ENCODE measurements at places on chromosomes 13 and 19.

DNA sequence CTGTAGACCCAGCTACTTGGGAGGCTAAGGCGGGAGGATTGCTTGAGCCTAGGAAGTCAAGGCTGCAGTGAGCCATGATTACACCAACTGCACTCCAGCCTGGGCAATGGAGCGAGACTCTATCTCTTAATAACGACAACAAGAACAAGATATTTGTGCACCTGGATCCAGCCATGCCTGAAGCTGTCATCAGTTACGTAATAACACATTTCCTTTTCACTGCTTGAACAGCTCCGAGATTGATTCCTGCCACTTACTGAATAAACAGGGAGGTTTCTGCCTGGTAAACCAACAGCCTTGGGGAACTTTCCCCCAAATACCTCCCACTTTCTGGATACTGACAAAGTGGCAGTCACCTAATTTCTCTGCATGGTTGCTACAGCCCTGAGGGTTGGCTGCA lies 5.4 kb downstream of the KANK2 start:
- no peak for DNase-seq

DNA sequence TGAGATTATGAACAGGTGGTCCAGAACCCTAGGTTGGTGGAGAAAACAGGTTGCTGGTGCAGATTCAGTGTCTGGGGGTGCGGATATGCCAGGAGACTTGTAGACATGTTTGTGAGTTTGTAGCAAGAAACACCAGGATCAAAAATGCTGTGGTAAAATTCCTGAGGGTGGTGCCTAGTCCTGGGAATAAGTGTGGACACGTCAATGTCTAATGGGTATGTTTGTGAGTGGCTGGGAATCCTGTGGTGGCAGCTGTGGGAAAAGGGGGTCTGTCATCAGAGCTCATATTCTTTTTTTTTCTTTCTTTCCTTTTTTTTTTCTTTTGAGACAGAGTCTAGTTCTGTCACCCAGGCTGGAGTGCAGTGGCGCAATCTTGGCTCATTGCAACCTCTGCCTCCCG lies 7.2 kb downstream of the ZNF708 start:
- DNase-seq = no peak

DNA sequence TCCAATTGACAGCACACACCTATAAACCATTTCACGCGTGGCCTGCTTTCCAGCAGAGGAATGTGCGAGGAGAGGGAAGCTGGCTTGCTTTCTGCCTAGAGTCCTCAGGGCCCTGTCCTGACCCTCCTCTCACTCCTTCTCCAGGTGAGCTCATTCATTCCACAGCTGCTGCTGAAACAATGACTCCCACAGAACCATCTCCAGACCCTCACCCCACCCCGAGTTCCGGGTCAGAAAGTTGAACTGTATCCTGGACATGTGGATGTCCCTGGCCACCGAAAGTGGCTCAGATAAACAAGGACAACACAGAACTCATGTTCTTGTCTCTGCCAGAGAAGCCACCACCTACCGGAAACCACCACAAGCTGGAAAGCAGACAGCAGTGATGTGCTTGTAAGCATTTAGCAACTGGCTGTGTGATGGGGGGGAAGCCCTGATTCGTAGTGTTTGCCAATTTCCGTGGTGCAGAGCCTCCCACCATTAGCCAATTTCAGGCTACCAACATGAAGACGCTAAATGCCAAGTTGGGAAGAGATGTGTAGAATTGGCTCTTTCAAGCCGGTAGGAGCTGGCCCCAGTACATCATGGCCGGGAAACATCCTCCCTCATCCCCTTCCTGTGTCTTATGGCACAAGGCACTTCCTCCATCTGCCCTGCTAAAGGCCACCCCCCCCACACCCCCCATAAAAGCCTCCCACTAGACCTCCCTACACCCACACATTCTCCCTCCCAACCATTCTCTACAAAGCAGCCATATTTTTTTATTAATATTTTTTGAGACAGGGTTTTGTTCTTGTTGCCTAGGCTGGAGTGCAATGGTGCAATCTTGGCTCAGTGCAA lies 5.0 kb downstream of the SYCE2 start:
- DNase-seq = peak; percentile 33

DNA sequence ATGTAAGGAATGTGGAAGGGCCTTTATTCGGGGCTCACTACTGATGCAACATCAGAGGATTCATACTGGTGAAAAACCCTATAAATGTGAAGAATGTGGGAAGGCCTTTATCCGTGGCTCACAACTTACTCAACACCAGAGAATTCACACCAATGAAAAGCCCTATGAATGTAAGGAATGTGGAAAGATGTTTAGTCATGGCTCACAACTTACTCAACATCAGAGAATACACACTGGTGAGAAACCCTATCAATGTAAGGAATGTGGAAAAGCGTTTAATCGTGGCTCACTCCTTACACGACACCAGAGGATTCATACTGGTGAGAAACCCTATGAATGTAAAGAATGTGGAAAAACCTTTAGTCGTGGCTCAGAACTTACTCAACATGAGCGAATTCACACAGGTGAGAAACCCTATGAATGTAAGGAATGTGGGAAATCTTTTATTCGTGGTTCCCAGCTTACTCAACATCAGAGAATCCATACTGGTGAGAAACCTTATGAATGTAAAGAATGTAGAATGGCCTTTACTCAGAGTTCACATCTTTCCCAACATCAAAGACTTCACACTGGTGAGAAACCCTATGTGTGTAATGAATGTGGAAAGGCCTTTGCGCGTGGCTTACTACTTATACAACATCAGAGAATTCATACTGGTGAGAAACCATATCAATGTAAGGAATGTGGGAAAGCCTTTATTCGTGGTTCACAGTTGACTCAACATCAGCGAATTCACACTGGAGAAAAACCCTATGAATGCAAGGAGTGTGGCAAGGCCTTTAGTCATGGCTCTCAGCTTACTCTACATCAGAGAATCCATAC lies 44.3 kb downstream of the ZNF585A start:
- no peak for DNase-seq

DNA sequence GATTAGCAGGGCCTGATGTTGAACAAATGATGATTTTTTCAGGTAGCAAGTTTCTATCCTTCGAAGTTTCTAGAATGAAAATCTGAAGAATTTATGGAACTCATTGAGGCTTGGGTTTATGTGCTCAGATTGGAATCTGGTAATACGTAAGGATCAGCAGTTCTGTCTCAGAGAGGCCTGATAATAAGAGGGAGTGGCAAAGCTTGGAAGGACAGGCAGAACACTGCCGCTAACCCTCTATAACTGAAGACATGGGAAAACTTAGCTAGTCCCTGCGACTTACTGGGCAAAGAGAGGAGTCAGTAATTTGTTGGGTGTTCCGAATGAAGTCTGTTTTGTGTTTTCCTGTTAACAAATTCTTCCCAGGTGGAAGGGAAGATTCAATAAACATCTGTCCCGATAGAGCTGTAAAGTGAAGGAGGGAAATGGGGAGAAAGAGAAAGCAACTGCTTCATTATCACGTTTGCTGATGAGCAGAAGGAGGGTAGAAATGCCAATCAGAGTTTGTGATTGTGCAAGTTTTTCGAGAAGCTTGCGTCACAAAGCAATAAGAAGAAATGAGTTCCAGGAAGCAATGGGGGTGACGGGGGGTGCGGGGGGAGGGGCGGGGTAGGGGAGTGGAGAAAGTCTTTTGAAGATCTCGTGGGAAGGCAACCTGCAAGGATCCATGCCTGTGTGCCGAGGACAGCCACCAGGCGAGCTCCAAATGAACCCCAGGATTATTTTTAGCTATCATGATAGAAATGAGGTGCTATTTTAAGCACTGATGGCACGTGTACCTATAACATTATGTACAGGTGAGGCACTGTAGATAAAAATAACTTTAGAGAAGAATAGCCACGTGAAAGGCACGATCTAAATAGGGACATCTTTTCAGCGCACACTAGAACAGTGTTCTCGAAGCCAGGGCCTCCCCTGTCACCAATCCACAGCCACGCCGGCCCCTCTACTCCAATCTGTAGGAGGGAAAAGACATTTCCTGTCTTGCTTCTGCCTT lies 224.1 kb downstream of the FGF9 start:
- DNase-seq = no peak

DNA sequence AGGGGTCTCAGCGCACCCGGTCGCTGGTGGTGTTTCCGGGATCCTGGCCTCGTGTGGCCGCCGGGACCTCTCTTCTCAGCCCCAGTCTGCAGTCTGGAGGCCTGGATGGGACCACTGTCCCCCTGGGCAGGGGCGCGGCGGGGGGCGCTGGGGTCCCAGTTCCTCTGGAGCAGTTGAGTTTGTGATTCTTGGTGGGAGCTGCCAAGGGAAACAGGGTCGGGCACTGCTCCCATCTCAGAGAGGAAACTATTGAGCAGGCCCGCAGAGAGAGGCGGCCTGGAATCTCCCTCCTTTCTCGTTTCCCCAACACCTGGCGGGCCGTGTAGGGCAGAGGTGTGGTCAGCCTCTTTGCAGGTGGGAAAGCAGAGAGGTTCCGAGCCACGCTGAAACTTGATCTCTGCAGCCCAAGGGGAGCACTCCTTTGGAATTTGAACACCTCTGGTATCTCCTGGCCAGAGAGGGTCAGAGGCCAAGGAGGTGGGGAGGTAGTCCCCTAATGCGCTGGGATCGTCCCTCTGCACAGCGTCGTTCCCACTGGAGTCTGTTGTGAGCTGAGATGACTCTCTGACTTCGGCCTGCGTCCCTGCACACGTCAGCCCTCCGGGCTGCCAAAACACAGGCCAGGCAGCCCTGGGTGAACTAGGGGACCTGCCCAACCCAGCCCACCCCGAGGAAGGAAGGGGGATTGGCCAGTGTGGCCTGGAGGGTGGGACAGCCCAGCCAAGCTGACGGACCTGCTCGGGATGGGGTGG lies 741 bp downstream of the PLEKHF1 start:
- peak; percentile 31 for DNase-seq

GRCh38 chr19:39890755-39891551 lies 43.5 kb downstream of the FCGBP start:
- no peak for DNase-seq

GRCh38 chr19:39205449-39205764 lies 1.3 kb upstream of the SYCN start:
- no peak for DNase-seq

- no peak for DNase-seq
These were observed 77.7 kb downstream of the C1QTNF9 start for GRCh38 chr13:24386816-24387708.

DNA sequence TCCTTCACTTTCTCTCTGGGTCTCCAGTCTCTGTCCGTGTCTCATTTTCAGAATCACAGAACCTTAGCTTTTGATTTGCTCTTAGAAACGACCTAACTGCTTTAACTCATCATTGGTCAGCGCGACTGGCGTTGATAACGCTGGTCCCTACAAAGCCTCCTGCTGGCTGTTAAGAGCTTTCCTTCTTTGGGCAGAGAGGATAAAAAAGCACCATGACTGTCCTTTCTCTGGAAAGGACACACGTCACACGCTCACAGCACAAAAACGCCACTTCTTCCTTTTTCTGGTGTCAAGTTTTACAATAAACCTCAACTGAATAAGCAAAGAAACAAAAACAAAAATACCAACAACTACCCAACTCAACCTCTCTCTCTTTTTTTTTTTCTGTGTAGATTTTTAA lies 1.7 kb upstream of the KLK12 start:
- DNase-seq = no peak

DNA sequence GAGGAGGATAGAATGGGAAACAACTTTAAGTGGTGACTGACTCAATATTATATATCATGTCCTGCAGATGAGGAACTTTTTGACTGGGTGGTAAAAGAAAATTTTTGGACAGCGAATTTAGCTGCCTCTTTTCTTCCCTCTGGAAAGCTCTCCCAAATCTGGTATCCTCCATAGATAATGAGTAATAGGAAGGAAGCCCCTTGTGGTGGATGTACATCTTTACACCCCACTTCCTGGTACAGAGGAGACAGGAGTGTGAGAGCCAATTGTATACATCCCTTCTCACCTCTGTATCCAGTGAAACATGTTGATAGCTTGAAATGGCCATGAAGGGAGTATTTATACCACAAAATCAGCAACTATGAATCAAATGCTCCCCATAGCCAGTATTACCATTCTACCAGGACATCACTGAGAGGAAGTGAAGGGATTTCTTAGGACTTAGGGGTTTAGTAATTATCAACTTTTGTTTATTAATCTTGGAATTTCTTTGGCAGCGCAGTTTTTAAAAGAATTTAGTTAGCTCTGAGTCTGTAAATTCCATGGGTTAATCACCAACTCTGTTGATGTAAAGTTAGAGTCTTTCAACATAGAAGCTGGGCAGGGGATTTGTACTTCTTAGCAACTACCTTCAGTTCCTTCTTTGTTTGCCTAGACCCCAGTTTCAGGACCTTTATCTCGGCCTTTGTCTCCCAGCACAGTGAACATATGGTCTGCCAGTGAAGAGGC lies 17.0 kb upstream of the TDRD3 start:
- DNase-seq = peak; percentile 6

DNA sequence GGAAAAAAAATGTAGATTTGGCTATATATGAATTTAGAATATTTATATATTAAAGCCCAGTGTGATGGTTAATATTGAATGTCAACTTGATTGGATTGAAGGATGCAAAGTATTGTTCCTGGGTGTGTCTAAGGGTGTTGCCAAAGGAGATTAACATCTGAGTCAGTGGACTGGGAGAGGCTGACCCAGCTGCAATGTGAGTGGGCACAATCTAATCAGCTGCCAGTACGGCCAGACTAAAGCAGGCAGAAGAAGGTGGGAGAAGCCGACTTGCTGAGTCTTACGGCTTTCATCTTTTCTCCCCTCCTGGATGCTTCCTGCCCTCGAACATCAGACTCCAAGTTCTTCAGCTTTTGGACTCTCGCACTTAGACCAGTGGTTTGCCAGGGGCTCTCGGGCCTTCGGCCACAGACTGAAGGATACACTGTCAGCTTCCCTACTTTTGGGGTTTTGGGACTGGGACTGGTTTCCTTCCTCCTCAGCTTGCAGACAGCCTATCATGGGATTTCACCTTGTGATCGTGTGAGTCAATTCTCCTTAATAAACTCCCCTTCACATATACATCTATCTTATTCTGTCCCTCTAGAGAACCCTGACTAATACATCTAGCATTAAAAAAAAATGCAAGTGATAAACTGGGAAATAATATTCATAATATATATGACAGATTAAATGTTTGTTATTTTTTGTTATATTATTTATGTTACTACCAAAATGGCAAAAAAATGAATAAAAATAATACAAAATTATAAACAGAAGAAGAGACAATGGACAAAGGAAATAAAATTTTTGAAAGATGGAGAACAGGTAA lies 122.4 kb downstream of the DLEU7 start:
- DNase-seq = no peak

DNA sequence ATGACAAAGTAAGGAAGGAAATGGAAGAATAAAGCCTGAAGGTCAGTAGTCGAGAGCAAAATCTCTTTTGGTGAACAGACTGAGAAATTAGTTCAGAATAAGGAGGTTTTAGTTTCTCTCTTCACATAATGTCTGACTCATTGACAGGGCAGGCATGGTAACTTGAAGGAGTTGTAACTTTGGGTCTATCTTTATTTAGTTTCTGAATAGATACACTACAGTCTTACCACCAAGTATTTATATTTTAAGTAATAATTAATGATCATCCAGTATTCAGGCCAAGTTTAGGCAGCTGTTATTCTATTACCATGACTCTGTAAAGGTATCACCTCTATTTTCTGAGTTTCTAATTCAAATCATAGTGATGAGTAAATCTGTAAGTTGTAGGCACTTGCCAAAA lies 219.9 kb downstream of the SPRY2 start:
- no peak for DNase-seq

Measured in kidney (tissue), 22 donors.